Activated CD8-positive, alpha-beta memory T cell treated with anti-CD3 and anti-CD28 coated beads for 4 hours (primary cell): ENCODE measurements at places on chromosomes 13 and 19.
A peak's percentile ranks its signal among the peaks of the same experiment; 100 is the strongest.

GRCh38 chr19:41537789-41538188, 38.2 kb upstream of the CEACAM21 start:
- no peak for DNase-seq

- no peak for DNase-seq
Measured at GRCh38 chr13:90696254-90696653, 651.2 kb upstream of the MIR17HG start.

DNA sequence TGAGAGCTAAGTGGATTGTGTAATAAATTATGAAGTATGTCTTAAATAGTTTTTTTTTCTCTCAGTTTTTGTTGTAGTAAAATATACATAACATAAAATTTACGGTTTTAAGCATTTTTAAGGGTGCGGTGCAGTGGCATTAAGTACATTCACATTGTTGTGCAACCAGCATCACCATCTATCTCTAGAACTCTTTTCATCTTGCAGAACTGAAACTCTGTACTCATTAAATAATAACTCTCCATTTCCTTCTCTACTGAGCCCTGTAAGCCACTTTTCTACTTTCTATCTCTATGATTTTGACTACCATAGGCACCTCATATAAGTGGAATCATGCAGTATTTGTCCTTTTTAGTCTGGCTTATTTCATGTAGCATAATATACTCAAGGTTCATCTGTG, 87.1 kb downstream of the GJA3 start:
- DNase-seq, result no peak

- DNase-seq, result no peak
Measured at GRCh38 chr19:56119582-56119978, 1.5 kb downstream of the ZNF787 start.

- no peak for DNase-seq
Measured at GRCh38 chr13:97015661-97016350, 21.5 kb upstream of the OXGR1 start.

GRCh38 chr13:84927442-84928169, 871.6 kb downstream of the SLITRK6 start:
- DNase-seq, result no peak

GRCh38 chr13:110012102-110012739, 225.8 kb upstream of the IRS2 start:
- no peak for DNase-seq

- DNase-seq, result peak; percentile 79
Measured at GRCh38 chr19:37468961-37469777, at the start of gene ZNF570. Gene ZNF570, plus strand, starts transcription at chr19:37469356. Its CDS starts 999 bp downstream, at chr19:37470355.
